ENCODE measurements at places on chromosomes 3 and 15. TPM values are rescaled to one million over a fixed set of nuclear protein-coding genes. Genes with fewer than 3 reads are reported as not detected.

Gene SERINC4
- 0.36 TPM for total RNA-seq

Gene EPHB1
- 0.49 TPM for total RNA-seq

Gene SLC30A4
- total RNA-seq: 2.1 TPM

Gene MST1R
- total RNA-seq: 0.89 TPM

Gene ATP2B2
- not detected for total RNA-seq

Gene AHSG
- total RNA-seq: not detected

Gene TERC
- total RNA-seq: 9.0 TPM

Gene TRNT1
- 25.8 TPM for total RNA-seq

Gene THSD4
- not detected for total RNA-seq

Gene CASR
- total RNA-seq: 0.03 TPM

Gene CD200R1
- 4.0 TPM for total RNA-seq

Gene CFAP100
- not detected for total RNA-seq

Gene LIPC
- 1.2 TPM for total RNA-seq

Gene IMPG2
- total RNA-seq: 0.45 TPM

Gene CYP1A1
- total RNA-seq: not detected

Gene ACTC1
- not detected for total RNA-seq

Gene BMF
- 13.9 TPM for total RNA-seq

Gene LOXL1
- 3.0 TPM for total RNA-seq

Gene GNAT1
- 0.28 TPM for total RNA-seq

Gene PFKFB4
- total RNA-seq: 0.98 TPM

Gene DLL4
- 0.11 TPM for total RNA-seq

Gene GOLGA6L6
- total RNA-seq: not detected

Gene HDC
- total RNA-seq: not detected

Gene TTLL13
- 0.63 TPM for total RNA-seq

Gene P2RY1
- total RNA-seq: 0.11 TPM

Gene SPINT1
- 1.6 TPM for total RNA-seq

Gene KCNMB3
- total RNA-seq: 0.58 TPM

All from CD4-positive, alpha-beta T cell (primary cell).